RCC 7860 (cell line): ENCODE measurements at places on chromosomes 11 and 22.
A peak's percentile ranks its signal among the peaks of the same experiment; 100 is the strongest.

- no peak for DNase-seq
Measured at GRCh38 chr22:31327806-31328543, 18.2 kb downstream of the PATZ1 start.

DNA sequence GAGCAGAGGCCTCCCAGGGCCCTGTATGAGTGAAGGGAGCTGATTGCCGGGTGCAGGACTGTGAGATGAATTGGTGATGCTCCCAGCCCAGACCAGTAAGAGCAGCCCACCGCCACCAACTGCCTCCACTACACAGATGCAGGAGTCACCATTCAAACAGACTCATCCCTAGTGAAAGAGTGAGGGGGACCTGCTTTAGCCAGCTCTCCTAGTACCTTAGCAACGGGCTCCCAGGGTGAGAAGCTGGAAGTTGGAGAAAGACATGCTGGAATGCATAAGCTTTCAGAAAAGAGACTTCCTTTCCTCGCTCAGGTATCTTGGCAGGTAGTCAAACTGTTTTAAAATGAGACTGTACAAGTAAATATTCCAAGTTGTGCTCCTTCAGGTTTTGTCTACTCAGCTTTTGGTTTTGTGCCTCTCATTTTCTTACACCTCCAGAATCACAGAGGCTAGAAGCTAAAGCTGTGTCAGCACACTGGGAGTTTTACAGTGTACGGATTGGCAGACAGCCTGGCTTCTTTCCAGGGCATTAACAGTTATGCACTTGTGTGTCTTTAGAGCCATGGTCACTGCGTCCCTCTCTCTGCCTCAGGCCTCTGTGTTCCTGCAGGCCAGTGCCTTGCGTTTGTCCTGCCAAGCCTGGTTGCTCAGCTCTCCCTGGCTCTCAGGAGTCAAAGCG lies 146.2 kb downstream of the ATXN10 start:
- no peak for DNase-seq

- peak; percentile 83 for DNase-seq
Measured at GRCh38 chr11:12692229-12693075, 18.2 kb downstream of the TEAD1 start.

- DNase-seq: no peak
Measured at GRCh38 chr11:17550450-17551346, 3.6 kb downstream of the OTOG start.

GRCh38 chr11:123286761-123287160 lies 91.7 kb upstream of the CLMP start:
- DNase-seq: no peak
